ENCODE measurements at places on chromosomes 13 and 19.

GRCh38 chr13:97282705-97283104 is 60.6 kb downstream of the MBNL2 start:
- DNase-seq, result no peak

GRCh38 chr13:102291587-102292218 is 110.1 kb downstream of the FGF14 start:
- no peak for DNase-seq

GRCh38 chr19:11281356-11282049 is 14.5 kb upstream of the TSPAN16 start:
- DNase-seq, result no peak

GRCh38 chr19:29813642-29814041 is 1.9 kb downstream of the CCNE1 start:
- DNase-seq, result no peak

DNA sequence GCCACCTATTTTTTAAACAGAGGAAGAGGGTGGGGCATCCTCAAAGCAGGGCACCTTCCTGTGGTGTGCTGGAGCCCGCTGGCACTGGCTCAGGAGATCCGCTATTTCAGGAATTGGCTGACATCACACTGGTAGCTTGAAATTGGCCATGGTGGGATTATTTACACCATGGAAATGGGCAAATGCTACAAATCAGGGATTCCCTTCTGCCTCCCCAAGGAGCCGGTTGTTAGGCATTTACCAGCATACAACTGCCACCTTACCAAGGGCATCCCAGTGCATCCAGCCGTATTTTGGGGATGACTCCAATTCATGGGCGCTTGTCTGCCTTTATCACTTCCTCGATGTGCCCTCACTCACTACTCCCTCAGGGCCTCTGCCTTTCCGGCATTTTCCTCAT is 14.2 kb downstream of the HRC start:
- no peak for DNase-seq

DNA sequence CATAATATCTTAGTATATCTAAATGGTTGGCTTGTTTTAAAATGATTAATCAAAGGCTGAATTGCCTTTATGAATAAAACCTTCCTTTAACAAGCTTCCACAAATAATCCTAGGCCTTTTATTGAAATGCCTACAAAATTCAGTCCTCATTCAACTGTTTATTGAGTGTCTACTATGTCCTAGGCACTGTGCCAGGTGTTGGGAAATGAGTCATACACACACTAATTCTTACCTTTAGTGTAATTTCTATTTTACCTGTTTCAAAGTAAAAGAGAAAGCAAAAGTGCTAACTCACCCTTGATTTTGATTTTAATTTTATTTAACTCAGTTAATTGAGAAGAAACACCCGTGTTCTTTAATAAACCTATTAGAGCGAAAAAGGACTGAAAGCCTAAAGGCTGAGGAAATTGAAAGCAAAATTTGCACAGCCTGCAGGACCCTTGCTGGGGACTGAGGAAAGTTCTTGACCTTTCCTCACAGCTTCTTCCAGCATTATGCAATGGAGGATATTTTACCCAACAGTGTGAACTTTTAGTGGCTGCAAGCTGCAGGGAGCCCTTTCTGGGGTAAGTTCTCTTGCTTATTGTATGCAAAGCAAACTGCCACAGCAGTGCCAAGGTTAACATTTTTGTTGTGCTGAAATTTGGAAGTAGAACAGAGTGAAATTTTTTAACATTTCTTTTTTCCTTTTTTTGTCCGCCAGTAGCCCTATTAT is 83.1 kb downstream of the B3GLCT start:
- no peak for DNase-seq

GRCh38 chr19:8501981-8502380 is 459 bp downstream of the PRAM1 start:
- DNase-seq, result no peak

GRCh38 chr13:61728471-61728870 is 312.8 kb upstream of the PCDH20 start:
- no peak for DNase-seq

DNA sequence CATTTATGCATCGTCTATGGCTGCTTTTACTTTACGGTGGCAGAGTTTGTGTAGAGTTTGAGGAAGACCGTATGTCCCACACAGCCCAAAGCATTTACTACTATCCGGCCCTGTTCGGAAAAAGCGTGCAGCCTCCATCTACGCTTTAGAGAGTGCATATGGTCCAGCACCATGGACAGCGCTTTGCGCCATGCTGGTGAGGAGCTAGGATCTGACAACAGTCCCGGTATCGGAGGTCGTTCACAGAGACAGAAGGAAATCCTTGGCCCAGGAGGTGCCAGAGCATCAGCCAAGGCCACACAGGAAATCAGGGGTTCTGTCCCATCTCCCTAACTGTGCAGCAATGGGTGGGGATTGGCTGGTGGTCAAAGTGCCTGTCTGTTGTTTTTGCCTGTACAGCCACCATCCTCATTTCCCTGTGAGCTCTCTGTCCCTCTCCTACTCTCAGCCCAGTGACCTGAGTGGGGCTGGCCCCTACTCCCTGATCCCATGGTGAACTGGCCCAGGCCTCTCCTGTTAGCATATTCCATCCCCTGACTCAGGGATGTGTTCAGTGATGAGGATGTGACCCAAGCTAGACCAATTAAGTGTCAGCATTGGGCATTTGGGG is 16.2 kb upstream of the PRODH2 start:
- DNase-seq, result no peak

DNA sequence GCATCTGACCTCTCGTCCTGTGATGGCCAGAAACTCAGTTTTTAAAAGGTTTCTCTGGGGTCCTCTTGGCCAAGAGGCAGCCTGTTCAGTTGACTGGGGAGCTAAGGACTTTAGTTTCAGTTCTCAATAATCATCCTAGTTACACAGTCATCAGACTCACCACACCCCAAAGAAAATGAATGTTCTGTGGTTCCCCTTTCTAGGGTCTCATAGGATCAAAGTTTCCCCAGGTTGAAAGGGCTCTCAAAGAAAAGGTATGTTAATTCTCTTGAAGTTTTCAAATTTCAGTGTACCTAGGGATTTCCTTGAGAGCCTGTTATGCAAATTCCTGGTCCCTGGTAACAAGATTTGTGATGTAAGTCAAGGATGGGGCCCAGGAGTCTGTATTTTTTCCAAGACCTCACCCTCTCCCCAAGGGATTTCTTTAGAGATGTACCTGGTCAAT is 94.9 kb downstream of the FAM216B start:
- DNase-seq, result no peak

DNA sequence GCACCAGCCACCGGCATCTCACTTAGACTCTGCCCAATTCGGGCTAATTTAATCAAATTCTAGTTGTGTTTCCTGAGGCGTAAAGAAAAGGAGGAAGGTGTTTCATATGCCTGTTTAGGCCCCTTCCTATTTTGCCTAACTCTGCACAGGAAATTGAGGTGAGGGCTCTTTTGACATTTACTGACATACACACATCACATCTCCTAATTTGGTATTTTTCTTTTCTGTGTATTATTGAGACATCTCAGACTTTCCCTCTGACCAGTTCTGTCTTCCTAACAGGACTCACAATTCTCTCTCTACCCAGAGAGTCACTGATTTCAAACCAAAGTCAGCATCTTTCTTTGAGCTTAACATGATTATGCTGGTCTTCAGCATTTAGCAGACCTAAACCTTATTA is 7.9 kb downstream of the CEACAM3 start:
- DNase-seq, result no peak

- no peak for DNase-seq
These were observed 181.1 kb downstream of the NUFIP1 start for GRCh38 chr13:44808185-44808584.

DNA sequence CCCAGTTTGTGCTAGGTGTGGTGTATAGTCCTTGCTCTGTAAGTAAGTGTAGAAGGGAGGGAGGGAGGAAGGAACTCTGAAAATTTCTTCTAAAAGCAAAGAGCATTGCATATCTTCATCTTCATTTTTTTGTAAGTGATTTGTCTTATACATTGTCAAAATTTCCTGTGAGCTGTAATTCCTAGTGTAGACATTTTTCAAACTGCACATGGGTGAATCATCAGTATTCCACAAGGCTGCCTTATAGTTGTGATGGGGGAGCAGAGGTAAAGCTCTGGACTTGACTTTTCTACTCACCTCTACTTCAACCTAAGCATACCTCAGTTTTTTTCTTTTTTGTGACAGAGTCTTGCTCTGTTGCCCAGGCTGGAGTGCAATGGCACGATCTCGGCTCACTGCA is 86.9 kb downstream of the CDK8 start:
- DNase-seq, result no peak

- no peak for DNase-seq
These were observed 26.4 kb upstream of the SCEL start for GRCh38 chr13:77508959-77509620.

GRCh38 chr19:40974633-40975037 is 16.4 kb upstream of the CYP2B6 start:
- DNase-seq, result peak; percentile 62

GRCh38 chr19:54875506-54875905 is 1.5 kb downstream of the FCAR start:
- no peak for DNase-seq

- DNase-seq, result no peak
These were observed 10.6 kb downstream of the ERVV-2 start for GRCh38 chr19:53055117-53055516.

DNA sequence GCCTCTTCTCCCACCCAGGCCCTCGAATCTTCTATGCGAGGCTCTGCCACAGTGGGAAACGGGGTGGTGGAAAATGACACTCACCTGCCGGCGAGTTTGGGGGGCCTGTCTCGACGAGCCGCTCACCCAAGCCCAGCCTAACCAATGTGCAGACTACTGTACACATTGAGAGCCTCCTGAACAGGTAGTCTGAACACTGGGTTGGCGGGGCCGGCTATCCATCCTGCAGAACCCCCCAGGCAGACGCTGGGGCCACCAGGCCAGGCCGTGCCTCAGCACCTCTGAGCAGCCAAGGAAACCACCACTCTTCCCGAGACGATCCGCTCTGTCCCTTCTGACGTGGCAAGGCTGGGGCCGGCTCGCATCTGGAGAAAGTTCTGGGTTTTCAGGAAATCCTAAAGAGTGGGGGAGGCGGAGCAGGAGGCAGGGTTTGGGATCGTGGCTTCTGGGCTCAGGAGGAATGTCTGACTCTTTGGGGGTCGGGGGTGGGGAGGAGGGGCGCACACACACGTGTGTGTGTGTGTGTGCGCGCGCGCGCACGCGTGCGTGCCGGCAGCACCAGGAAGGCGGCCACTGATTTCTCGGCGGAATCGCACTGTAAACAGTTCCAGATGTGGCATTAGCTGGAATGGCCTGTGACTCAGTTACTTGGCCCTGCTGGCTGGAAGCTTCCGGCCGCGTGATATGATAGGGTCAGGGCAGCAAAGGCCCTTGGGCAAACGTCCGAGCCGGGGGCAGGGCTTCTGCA is 18.5 kb downstream of the TMED1 start:
- DNase-seq, result no peak

- no peak for DNase-seq
These were observed 97.9 kb downstream of the CCNA1 start for GRCh38 chr13:36530050-36530789.

DNA sequence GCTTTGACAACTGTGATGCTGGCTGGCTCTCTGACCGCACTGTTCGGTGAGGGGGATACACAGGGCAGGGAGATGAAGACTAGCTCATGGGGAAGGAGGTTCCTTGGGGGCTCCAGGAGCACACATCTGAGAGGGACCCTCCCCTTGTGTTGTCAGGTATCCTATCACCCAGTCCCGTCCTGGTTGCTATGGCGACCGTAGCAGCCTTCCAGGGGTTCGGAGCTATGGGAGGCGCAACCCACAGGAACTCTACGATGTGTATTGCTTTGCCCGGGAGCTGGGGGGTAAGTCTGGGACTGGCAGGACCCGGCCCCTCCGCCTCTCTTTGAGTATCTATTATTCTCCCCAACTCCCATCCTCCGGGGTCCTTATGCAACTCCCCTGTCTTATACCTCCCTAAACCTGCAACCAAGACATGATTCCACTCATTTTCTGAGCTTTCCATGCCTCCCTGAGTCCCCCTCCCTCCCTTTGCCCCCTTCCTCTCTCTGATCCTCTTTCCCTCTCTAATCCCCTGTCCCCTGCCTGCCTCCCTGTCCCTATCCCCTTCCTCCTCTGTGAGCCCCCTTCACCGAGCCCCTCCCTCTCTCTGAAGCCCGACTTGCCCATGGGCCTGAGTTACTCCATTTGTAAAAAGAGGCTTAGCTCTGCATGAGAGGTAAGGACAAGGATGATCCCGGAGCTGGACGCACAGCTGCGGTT is 12.5 kb downstream of the NCAN start:
- no peak for DNase-seq

GRCh38 chr13:48477191-48477855 is 55.6 kb downstream of the RCBTB2 start:
- no peak for DNase-seq

DNA sequence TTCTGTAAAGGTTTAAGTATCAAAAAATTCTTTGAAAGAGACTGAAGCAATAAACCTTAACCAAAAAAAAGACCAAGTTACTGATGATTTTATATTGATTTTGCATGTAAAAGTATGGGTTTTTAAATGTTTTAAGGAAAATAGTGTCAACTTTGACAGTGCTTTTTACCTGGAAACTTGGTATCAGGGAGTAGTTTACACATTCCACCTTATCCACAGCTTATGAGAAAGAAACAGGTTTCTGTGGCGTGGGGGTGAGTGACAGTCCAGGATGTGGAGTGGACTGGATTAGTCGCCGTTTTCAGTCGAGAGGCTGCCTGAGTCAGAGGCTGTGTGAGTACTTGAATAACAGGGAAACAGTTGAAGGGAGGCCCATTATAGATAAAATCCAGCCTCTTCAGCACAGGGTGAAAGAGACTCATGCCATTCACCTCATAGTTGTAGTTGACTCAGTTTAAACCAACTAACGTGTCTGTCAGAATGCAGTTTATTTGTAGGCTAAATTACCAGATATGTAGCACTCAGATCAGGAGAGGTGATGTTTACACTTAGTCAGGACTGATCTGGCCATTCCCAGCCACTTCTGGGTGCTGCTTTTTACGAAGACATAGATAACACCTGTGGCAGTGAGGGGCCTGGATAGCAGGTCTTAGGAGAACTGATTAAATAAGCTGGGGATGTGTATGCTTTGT is 595 bp upstream of the GPR183 start:
- DNase-seq, result peak; percentile 55

- no peak for DNase-seq
These were observed 148.4 kb downstream of the KATNAL1 start for GRCh38 chr13:30158774-30159445.

DNA sequence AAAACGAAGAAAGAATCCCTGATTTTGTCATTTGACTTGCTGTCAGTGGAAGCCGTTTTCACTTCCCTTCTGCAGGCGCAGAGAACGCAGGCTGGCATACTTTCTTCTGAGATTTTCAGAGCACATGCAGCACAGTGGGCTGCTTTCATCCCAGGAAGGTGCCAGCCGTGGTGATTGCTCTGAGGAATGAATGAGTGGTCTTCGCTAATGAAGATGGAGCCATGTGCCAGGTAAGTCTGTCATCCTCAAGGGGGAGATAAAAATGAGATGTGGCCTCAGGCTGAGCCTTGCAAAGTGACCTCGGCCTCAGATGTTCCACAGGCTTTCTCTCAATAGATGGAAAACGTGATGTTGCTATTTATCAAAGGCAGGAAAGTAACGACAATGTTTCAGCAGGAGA is 94.6 kb upstream of the FARP1 start:
- DNase-seq, result no peak

DNA sequence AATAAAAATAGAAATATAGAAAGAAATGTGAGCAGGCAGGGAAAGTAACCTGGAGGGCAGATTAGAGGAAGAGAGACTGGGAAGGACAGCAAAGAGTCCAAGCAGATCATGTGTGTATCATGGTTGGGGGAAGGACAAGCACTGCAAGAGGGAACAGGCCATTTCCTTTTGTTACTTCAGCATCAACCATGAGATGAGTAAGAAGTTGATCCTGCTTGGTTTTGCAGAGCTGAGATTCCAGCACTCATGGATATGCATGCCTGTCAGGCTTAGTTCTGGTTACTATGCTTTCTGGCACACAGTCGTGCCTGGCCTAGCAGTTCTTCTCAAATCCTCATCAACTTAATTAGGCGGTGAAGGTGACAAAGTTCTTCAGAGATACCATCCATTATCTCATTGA is 18.1 kb downstream of the NALCN start:
- DNase-seq, result no peak

Data from stimulated activated CD8-positive, alpha-beta memory T cell treated with anti-CD3 and anti-CD28 coated beads, Interleukin-7, amount 100 ng/mL, for 24 hours (primary cell).